Naive B cell (primary cell): ENCODE measurements at places on chromosomes 7 and 10. TPM values are rescaled to one million over a fixed set of nuclear protein-coding genes. Genes with fewer than 3 reads are reported as not detected.

The SP4 gene
- polyA plus RNA-seq, result 12.6 TPM

The CPED1 gene
- 0.17 TPM for polyA plus RNA-seq

The MCM7 gene
- polyA plus RNA-seq, result 43.1 TPM

The ANKRD30A gene
- not detected for polyA plus RNA-seq

The PLPP4 gene
- not detected for polyA plus RNA-seq

The EFCAB10 gene
- not detected for polyA plus RNA-seq

The PLEKHA1 gene
- polyA plus RNA-seq, result 88.2 TPM

The AP4M1 gene
- polyA plus RNA-seq, result 6.2 TPM

The FAM25A gene
- polyA plus RNA-seq, result not detected

The ZNF438 gene
- polyA plus RNA-seq, result 3.0 TPM

The PKD2L1 gene
- not detected for polyA plus RNA-seq

The GATA3 gene
- 0.14 TPM for polyA plus RNA-seq

The SLC26A5 gene
- polyA plus RNA-seq, result not detected

The CDC14C gene
- not detected for polyA plus RNA-seq

The GOLGA7B gene
- polyA plus RNA-seq, result not detected

The ZPBP gene
- polyA plus RNA-seq, result not detected

The ZNF727 gene
- polyA plus RNA-seq, result 1.1 TPM

The SPDYE1 gene
- 0.31 TPM for polyA plus RNA-seq

The SPDYE11 gene
- 0.19 TPM for polyA plus RNA-seq

The LBX1 gene
- polyA plus RNA-seq, result not detected

The AQP1 gene
- not detected for polyA plus RNA-seq

The SPDYE2B gene
- 0.42 TPM for polyA plus RNA-seq

The PLXDC2 gene
- polyA plus RNA-seq, result 0.48 TPM

The SPDYE17 gene
- polyA plus RNA-seq, result not detected

The PAPSS2 gene
- not detected for polyA plus RNA-seq

The GDF10 gene
- polyA plus RNA-seq, result not detected

The PSMC2 gene
- polyA plus RNA-seq, result 79.9 TPM

The INSYN2A gene
- not detected for polyA plus RNA-seq

The MYL10 gene
- polyA plus RNA-seq, result not detected

The TAS2R41 gene
- polyA plus RNA-seq, result not detected

The CRCP gene
- polyA plus RNA-seq, result 12.0 TPM

The MXI1 gene
- polyA plus RNA-seq, result 37.7 TPM

The SEMA3A gene
- polyA plus RNA-seq, result not detected
